M059J (cell line): ENCODE measurements at places on chromosomes 12 and 14. TPM values are rescaled to one million over a fixed set of nuclear protein-coding genes. Genes with fewer than 3 reads are reported as not detected.

Gene GPR162
- total RNA-seq = 2.1 TPM in 1 of 2 replicates, not detected in the other

Gene RNASE12
- total RNA-seq = not detected in 2 replicates

Gene GALNT8
- not detected in 2 replicates for total RNA-seq

Gene MDGA2
- total RNA-seq = not detected in 2 replicates

Gene SYNDIG1L
- not detected in 2 replicates for total RNA-seq

Gene AQP6
- total RNA-seq = not detected in 2 replicates

Gene TESPA1
- total RNA-seq = 1.5 and 2.1 TPM in 2 replicates

Gene CLEC9A
- 0.07 TPM in 1 of 2 replicates, not detected in the other for total RNA-seq

DNA sequence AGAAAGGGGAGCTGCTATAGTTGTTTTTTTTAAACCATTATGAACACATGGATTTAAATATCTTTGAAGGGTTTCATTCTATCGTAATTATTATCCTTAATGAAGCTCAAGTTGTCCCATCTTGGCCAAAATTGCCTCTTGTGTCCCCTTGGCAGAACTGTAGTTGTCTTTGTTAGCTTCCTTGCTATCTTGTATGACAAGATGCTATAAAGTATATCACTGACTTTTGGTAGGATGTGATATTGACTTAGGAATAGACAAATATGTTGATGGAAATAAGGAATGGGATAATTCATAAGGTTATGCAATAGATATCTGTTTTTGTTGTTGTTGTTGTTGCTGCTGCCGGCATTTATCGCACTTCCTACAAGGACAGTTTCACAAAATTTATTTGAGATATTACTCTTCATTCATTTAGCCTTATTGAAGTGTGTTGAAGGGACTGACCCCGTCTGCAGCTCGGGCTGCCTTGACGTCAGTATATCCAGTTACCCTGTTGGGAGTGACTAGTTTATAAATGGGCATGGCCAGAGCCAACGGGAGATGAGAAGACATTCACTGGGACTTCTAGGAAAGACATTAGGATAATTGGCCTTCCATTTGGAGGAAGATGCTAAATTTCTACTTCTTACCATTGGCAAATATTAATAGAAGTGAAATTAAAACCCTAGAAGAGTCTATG lies 26.1 kb upstream of the APOLD1 start:
- no peak for DNase-seq

GRCh38 chr12:5085896-5086295 lies 42.2 kb downstream of the KCNA5 start:
- DNase-seq = peak; percentile 97

DNA sequence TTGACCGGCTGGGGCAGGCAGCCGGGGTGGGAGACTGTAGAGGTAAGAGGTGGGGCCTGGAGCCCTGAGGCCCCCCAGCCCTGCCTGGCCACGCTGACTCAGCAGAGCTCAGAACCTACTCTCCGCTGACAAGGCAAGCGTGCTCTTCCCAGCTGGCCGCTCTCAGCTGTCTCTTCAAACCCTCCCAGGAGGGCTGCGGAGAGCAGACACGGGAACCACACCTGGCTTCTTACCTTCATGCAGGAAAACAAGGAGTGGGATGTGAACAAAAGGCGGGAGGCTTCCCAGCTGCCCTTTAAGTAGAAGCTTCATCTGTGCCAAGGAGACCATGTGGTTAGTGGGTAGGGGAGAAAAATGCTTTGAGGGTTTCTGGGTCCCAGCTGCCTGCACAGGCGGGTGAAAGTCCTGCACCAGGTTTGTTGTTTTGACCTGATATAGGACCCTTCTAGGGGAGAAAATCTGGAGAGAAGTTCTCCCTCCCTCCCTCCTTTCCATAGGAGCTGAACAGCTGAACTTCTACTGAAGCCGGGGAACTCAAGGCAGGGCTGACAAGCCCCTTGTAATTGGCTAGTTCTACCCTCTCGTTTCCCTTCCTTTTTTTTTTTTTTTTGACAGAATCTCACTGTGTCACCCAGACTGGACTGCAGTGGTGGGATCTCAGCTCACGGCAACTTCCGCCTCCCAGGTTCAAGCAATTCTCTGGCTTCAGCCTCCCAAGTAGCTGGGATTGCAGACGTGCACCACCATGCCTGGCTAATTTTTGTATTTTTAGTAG lies 12.8 kb upstream of the TESC start:
- DNase-seq = no peak

GRCh38 chr12:82803201-82803600 lies 116.5 kb downstream of the TMTC2 start:
- no peak for DNase-seq

GRCh38 chr12:123723765-123724164 lies 11.6 kb downstream of the ATP6V0A2 start:
- no peak for DNase-seq

GRCh38 chr12:131025939-131026702 lies 72.4 kb downstream of the ADGRD1 start:
- DNase-seq = no peak

GRCh38 chr14:71478542-71478941 lies 453.7 kb upstream of the RGS6 start:
- DNase-seq = peak; percentile 58
